COR-L47 (cell line): ENCODE measurements at places on chromosomes 1 and 21.

- no peak for DNase-seq
Observed at GRCh38 chr21:40118527-40118926, 251.3 kb downstream of the PCP4 start.

- DNase-seq, result no peak
Observed at GRCh38 chr21:26072666-26073615, 97.6 kb downstream of the APP start.

- DNase-seq, result no peak
Observed at GRCh38 chr1:168365719-168366479, 85.2 kb downstream of the TBX19 start.

- DNase-seq, result no peak
Observed at GRCh38 chr1:18852501-18852900, 7.0 kb downstream of the TAS1R2 start.

DNA sequence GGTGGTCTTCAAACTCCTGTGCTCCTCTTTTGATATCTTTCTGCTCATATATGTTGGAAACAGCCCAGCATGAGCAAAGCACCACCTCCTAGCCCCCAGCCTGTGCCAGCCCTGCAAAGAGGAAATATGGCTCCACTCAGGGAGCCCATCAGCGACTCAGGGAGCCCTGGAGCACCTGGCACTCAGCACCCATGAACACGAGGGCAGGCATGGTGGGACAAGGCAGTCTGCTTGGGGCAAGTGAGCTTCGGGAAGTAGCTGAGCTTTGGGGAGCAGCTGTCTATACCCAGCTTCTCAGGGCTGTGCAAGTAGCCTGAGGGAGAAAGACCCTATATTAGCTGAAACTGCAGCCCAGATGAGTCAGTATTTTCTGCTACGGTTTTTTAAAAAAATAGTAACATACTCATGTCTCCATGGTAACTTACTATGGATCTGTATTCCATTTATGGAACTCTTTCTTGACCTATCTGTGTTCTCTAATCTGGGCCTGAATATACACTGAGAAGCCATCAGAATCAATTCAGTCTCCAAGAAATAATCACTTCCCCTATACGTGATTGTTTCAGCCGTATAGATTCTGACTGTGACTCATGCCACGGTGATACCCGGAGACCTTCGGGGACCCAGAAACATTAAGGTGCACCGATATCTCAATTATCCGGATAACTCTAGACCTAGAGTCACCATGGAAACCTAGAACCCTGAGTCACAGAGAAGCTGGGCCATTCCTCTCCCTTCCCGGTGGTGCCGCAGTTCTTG lies 1.5 kb upstream of the ETS2 start:
- no peak for DNase-seq

GRCh38 chr1:175978926-175979325 lies 228.2 kb downstream of the COP1 start:
- DNase-seq, result no peak

- DNase-seq, result no peak
Observed at GRCh38 chr21:28272272-28272992, 720.2 kb downstream of the LTN1 start.

- peak; percentile 51 for DNase-seq
Observed at GRCh38 chr1:116724765-116725375, 29.4 kb upstream of the CD2 start.

- DNase-seq, result no peak
Observed at GRCh38 chr1:183914891-183915290, 110.0 kb downstream of the RGL1 start.
